ENCODE measurements at places on chromosomes 12 and 14.
A peak's percentile ranks its signal among the peaks of the same experiment; 100 is the strongest.

DNA sequence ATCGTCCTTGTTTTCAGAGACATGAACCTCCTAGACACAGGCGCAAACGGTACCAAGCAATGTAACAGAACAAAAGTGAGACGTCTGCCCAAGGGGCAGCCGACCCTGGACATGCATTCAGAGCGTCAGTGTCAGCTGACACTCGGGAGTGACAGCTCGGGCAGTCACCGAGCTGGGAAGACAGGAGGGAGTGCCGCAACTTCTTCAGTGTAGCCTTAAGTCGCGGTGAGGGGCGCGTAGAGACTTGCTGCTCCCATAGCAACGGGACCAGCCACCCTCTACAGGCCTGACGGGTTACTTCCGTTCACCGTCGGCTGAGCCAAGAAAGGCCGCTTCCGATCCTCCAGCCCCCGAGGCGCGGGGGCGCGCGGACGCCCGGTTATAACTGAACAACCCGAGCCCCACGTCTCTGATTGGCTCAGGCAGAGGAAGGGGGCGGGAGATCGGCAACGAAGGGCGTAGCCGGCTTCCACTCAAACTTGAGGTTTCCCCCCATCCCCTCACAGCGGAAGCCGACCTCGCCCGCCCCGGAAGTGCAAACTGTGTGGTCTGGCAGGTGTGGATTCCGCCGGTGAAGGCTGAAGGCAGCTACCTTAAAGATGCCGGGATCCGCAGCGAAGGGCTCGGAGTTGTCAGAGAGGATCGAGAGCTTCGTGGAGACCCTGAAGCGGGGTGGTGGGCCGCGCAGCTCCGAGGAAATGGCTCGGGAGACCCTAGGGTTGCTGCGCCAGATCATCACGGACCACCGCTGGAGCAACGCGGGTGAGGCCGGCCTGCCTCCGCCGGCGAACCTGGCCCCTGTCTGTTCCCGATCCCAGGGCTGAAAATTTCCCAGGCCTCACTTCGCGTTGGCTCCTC lies at the start of gene EIF2B2:
Gene EIF2B2 (plus strand): TSS at position 530 of the 858 bp plus-strand sequence. CDS start 70 bp downstream, at position 600.
- DNase-seq = peak; percentile 98

DNA sequence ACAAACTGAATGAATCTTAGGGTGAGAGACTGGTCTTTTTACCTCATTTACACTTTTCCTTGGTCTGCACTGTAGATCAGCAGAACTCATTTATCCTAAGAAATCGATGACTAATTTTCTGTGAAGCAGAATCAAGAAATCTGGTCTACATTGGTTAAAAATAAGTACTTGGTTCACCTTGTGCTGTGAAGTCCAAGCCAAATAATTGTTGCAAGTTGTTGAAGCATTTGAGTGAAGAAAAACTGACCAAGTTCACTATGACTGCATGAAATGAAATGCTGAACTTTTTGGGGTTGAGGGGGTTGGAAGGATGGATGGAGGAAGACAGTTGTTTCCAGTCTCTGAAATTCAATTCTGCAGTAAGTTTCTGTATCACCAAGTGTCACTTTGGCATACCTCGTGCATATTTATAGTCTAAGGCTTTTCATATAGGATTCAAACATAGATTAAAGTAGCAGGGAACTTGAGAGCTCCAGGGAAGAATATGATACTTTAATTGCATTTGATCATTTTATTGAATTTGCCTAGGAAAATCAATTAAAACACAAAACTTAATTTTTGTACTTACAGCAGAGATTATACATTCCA lies 75.0 kb downstream of the FAR2 start:
- no peak for DNase-seq

GRCh38 chr12:131692431-131692830 lies 18.5 kb upstream of the SFSWAP start:
- no peak for DNase-seq

GRCh38 chr14:64340560-64341196 lies 46.5 kb upstream of the ESR2 start:
- no peak for DNase-seq

GRCh38 chr12:46533723-46534122 lies 161.2 kb upstream of the SLC38A2 start:
- DNase-seq = no peak

GRCh38 chr14:40058901-40059897 lies 627.0 kb upstream of the FBXO33 start:
- no peak for DNase-seq

DNA sequence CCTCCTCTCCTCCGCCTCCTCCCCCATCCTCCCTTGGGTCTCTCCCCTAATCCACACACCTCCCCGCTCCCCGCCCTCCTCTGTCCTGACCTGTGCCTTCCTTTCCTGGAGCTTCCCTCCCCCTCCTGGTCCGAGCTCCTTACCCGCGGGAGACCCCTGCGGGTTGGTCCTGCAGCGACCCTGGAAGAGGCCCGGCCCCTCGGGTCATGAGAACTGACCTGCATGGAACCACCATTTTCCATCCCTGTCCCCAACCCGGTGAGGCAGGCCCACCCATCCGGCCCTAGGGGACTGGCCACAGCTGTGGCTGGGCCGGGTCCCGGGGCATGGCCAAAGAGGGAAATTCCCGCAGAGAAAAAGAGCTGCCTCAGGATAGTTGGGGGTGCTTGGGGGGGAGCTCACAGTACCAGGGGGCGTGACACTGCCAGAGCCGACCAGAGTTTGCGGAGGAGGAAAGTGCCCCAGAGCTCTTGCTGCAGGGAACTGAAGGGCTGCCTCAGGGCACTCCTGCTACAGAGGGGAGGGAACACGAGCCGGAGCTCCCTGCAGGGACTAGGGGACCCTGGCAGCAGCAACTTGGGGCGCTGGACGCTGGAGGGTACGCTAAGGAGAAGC lies 613 bp downstream of the ARHGEF40 start:
- DNase-seq = no peak

- DNase-seq = peak; percentile 50
Measured at GRCh38 chr12:26884765-26885576, 52.0 kb upstream of the ITPR2 start.

Measured in stimulated activated CD8-positive, alpha-beta memory T cell treated with anti-CD3 and anti-CD28 coated beads, Interleukin-12 subunit alpha, Interleukin-12 subunit beta, amount 100 ng/mL, for 4 hours (primary cell).